Fibroblast of skin of right biceps (primary cell): ENCODE measurements at places on chromosomes 5 and 9.

DNA sequence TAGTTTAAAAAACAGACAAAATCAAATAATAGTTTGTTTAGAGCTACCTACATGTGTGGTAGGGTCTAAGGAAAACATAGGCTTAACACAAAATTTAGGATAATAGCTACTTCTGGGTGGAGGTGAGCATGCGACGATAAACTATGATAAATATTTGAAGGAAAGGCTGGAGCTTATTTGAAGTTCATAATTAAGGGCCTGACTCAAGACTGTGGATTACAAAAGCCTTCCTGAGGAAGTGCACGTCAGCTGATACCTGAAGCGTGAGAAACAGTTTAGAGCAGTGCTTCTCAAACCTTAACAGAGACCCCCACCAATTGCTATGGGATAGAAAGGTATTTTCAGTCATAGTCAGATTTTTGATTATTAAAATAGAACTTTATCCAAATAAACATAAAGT lies 20.4 kb upstream of the UBLCP1 start:
- DNase-seq, result no peak

GRCh38 chr5:8981496-8981895 lies 564.4 kb downstream of the SEMA5A start:
- peak; percentile 6 for DNase-seq

DNA sequence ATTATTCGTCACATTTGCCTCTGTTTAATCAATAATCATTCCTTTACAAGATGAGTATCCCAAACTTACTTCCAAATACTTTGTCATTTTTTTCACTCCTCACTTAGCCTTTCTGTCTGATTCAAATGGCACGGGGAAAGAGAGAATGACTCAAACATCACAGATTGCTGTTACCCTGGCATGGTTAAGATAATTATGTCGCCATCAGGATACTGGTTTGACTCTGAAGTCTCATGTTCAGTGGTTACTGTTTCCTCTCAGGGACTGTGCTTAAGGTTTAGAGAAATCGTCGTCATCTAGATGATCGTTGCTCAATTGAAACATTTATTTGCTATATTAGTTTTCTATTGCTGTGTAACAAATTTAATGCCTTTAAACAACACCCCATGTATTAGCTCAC lies 45.2 kb upstream of the RAD23B start:
- DNase-seq, result no peak

DNA sequence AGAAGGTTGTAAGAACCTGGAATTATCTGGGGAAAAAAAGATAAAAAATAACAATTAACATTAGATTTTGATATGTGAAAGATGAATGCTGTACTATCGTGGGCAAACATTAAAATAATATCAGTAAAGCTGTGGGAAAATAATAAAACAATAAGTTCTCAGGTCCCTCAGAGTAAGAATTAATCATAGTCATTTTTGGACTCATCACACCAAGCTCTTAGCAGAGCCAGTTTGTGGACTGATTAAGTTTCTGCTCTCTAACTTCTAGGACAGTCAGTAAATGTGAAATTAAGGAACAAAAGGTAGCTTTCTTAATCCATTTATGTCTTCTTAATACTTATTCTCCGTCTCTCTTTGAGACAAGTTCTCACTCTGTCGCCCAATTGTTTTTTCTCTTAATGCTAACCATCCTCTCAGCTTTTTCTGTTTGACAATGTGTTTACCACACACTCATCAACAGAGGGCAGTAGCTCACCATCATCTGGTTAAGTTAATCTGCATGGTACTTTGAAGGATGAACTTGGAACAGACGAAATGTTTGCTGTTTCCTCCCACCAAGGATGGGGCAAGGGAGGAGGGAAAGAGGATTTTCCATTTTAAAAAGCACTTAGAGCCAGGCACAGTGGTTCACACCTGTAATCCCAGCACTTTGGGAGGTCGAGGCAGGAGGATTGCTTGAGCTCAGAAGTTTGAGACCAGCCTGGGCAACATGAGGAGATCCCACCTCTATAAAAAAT lies 5.3 kb upstream of the ACO1 start:
- DNase-seq, result peak; percentile 76

GRCh38 chr9:106557996-106558667 lies 304.8 kb upstream of the ZNF462 start:
- no peak for DNase-seq

DNA sequence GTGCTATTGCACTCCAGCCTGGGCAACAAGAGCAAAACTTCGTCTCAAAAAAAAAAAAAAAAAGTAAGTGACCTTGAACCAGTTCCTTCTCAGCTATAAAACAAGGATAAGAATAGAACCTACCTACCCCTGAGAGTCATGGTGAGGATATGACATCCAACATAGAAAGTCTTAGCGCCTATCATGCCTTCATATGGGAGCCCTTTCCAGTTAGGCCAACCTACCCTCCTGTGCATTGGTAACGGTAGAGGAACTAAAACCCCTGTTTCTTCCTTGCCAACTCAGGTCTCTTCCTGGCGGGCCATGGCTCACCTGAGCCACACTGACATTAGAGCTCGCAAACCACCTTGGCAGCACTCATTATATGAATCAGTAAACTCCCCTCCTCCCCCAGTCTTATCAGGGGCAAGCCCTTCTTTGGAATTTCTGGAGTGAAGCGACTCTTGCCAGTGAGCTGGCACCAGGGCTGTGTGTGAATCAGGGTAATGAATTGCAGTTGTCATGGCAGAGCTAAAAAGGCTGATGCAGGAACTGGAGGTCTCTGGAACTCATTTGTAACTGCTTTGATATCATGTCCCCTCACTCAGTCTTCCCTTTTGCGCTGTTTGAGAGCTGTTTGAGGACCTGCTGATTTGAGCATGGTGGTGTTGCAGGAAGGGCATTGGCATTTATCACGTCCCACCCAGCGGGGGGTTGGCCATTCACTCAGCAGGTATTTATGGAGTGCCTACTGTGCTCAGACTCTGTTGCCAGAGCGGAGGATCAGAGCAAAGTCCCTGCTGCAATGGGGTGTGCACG lies 10.3 kb downstream of the WWC1 start:
- DNase-seq, result no peak

- peak; percentile 38 for DNase-seq
Observed at GRCh38 chr5:54944364-54944763, 41.0 kb downstream of the ESM1 start.

DNA sequence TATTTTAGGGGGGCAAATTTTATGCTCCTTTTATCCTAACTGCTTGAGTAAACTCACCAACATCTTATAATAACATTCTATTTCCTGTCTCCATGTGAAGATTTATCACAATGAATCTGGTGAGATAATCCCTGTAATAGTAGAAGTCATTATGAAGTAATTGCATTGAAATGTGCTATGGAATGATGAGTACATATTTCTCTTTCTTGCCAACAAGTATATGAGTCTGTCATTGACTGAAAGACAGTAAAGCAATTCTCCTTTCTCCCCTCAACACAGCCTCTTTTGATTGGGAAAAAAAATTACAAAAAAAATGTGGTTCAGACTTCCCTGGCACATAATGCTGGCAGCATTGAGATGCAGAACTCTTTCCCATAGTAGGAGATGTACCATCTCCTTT lies 459.2 kb upstream of the RGMB start:
- DNase-seq, result peak; percentile 93

DNA sequence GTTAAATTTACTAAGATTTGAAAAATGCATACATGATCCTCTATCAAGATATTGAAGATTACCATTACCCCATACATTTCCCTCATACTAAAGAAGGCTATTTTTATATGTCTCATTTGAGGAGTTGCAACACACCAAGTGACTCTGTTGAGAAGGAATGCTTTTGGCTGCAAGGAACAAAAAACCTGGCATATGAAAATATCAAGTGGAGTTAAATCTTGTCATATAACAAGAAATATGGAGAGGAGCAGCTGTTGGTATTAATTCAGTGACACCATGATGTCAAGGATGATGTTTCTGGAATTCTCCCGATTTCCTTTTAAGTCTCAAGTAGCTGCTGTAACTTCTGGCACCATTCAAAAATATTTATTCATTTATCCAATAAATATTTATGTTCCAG lies 193.8 kb downstream of the CSNK1G3 start:
- peak; percentile 88 for DNase-seq

- no peak for DNase-seq
Observed at GRCh38 chr5:95959051-95959887, 2.4 kb downstream of the ELL2 start.
